ENCODE measurements at places on chromosomes 2 and 18. TPM values are rescaled to one million over a fixed set of nuclear protein-coding genes. Genes with fewer than 3 reads are reported as not detected.
A peak's percentile ranks its signal among the peaks of the same experiment; 100 is the strongest.

GRCh38 chr2:20186078-20186854 lies 38.7 kb downstream of the SDC1 start:
- no peaks in the 10 kb centered on the region for H3K36me3 ChIP-seq
- peaks cover 25% of the 10 kb centered on the region for H3K4me1 ChIP-seq
- H3K27me3 ChIP-seq = peaks cover 6% of the 10 kb centered on the region
- H3K4me3 ChIP-seq = no peak overlapping the region
- peak; percentile 86 for DNase-seq
- H3K27ac ChIP-seq = no peak overlapping the region

DNA sequence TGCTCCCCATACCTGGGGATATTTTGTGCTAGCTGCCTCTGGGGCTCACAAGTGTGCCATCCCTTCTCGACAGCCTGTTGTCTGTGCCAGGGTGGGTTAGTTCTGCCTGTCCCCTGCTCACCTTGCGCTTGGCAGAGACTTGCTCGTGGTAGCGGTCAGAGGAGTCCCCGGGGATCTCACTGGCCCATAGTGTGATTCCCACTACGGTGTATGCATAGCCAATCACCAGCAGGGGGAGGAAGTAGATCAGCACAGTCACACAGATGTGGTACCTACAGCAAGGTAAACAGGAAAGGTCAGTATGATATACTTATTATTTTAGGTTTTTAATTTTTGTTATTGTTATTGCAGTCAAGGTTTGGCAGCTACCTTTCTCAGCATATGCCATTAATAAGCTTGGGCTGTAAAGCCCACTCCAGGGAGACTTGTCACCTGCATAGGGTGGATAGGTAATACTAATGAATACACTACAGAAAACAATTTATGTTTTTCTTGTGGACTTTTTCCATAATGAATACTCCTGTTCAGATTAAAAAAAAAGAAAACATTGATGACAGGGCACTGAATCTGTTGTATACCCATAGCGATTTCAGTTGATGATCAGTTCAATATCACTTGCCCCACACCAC lies 95.2 kb downstream of the POLE4 start:
- H3K4me3 ChIP-seq = no peak overlapping the region
- no peaks in the 10 kb centered on the region for H3K4me1 ChIP-seq
- no peaks in the 10 kb centered on the region for H3K36me3 ChIP-seq
- peak; percentile 89 for DNase-seq
- H3K27me3 ChIP-seq = no peaks in the 10 kb centered on the region

DNA sequence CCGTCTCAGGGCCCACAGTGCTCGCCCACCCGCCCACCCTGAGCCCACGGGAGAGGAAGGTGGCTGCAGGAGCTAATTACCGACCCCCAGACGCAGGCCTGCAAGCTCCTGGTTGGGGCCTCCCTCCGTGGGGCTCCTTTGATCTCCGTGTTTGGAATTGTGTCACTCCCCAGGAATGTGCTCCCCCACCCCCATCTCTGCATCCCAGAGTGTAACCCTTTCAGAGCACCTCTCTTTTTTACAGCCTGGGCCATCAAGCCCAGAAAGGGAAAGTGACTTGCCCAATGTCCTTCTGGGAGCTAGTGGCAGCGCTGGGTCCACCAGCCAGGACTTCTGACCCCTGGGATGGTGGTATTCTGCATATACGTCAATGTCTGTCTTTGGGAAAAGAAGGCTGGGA lies 335.1 kb downstream of the CYRIA start:
- no peaks in the 10 kb centered on the region for H3K36me3 ChIP-seq
- DNase-seq = peak; percentile 88
- no peaks in the 10 kb centered on the region for H3K27me3 ChIP-seq
- peaks cover 10% of the 10 kb centered on the region for H3K4me1 ChIP-seq

- H3K4me1 ChIP-seq = peaks cover 7% of the 10 kb centered on the region
- H3K4me3 ChIP-seq = peak overlapping the region; percentile 97
- peaks cover 11% of the 10 kb centered on the region for H3K36me3 ChIP-seq
- no peaks in the 10 kb centered on the region for H3K27me3 ChIP-seq
- DNase-seq = peak; percentile 76
These were observed 258.9 kb upstream of the GULP1 start for GRCh38 chr2:188032786-188033185.

DNA sequence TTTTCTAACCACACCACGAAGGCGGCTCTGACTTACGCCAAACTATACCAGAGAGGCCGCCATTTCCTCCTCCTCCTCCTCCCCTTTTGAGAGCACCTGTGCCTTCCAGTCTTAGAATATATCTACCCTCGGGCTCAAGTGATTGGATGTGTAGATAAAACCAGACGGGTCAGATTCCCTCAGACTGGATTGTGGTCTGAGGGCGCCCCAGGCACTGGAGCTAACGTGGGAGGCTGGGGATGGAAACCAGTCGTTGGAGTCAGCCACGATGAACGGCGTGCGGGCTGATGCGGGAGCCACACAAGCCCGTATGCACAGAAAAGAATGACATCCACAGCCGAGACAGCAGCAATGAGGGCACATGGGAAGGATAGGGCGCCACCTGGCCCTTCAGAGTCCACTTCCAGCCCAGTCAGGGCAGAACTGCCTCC lies 12.3 kb upstream of the ODC1 start:
- H3K4me3 ChIP-seq = no peak overlapping the region
- H3K27me3 ChIP-seq = no peaks in the 10 kb centered on the region
- no peaks in the 10 kb centered on the region for H3K36me3 ChIP-seq
- H3K27ac ChIP-seq = no peak overlapping the region
- peaks cover 3% of the 10 kb centered on the region for H3K4me1 ChIP-seq

- no peaks in the 10 kb centered on the region for H3K27me3 ChIP-seq
- H3K4me3 ChIP-seq = peak overlapping the region; percentile 94
- H3K27ac ChIP-seq = no peak overlapping the region
- H3K4me1 ChIP-seq = peaks cover 5% of the 10 kb centered on the region
These were observed 2.4 kb downstream of the PELI1 start for GRCh38 chr2:64141674-64142405.

Gene LCT
- total RNA-seq = 0.11 TPM

GRCh38 chr2:23824777-23825212 lies 102.1 kb downstream of the ATAD2B start:
- H3K27me3 ChIP-seq = no peaks in the 10 kb centered on the region
- no peaks in the 10 kb centered on the region for H3K4me1 ChIP-seq
- no peak overlapping the region for H3K4me3 ChIP-seq
- no peak overlapping the region for H3K27ac ChIP-seq
- peak; percentile 50 for DNase-seq

DNA sequence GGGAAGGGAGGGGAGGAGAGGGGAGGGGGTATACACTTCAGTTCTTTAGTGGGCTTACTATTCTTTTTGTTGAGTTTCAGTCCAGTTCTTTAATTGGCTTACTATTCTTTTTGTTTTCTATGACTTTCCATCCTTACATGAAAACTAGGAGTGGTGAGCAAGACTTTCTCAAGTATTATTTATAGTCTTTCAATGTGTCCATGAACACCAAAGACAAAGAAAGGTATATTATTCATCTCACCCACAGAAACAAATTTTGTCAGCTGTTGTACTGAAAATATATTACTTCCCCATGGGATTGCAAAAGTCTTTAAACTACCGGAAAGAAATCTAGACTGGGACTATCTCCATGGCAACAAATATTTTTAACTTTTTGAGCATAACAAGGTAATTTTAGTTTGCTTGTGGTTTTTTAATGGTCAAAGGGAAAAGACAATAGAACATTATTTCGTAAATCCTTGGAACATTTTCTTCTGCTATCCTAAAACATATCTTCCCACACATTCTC lies 17.6 kb downstream of the ADAM17 start:
- H3K36me3 ChIP-seq = peaks cover 63% of the 10 kb centered on the region
- no peaks in the 10 kb centered on the region for H3K27me3 ChIP-seq
- no peak overlapping the region for H3K27ac ChIP-seq
- H3K4me3 ChIP-seq = no peak overlapping the region
- no peak for DNase-seq
- no peaks in the 10 kb centered on the region for H3K4me1 ChIP-seq

DNA sequence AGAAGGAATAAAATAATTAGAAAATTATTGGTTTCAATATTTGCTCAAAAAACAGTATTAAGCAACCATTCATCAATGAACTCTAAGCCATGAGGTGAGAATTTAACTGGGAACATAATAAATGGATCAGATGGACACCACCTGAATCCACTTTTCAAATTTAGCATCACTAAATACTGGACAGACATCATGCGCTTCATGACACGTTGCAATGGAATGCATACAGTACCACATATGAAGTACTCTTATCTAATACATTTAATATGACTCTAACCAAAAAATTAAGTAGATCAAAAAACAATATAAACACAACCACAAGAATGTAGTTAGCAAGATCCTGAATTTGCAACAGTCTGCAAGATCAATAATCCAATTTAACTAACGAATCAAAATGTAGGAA lies 76.6 kb downstream of the COBLL1 start:
- no peaks in the 10 kb centered on the region for H3K36me3 ChIP-seq
- no peak overlapping the region for H3K4me3 ChIP-seq
- DNase-seq = no peak
- no peaks in the 10 kb centered on the region for H3K27me3 ChIP-seq
- no peaks in the 10 kb centered on the region for H3K4me1 ChIP-seq

DNA sequence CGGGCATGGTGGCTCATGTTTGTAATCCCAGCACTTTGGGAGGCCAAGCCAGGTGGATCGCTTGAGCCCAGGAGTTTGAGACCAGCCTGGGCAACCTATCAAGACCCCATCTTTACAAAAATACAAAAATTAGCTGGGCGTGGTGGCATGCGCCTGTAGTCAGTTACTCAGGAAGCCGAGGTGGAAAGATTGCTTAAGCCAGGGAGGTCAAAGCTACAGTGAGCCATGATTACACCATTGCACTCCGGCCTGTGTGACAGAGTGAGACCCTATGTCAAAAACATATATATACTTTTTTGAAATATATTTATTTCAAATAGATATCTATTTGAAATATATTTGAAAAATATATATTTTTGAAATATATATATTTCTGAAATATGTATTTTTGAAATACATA lies 10.9 kb downstream of the OSBPL1A start:
- H3K36me3 ChIP-seq = no peaks in the 10 kb centered on the region
- no peak overlapping the region for H3K4me3 ChIP-seq
- DNase-seq = no peak

Gene HOXD1
- 0.18 TPM for total RNA-seq

Measured in endodermal cell (in vitro differentiated cells).